Fibroblast of skin of right quadriceps (primary cell): ENCODE measurements at places on chromosomes 4 and X.

DNA sequence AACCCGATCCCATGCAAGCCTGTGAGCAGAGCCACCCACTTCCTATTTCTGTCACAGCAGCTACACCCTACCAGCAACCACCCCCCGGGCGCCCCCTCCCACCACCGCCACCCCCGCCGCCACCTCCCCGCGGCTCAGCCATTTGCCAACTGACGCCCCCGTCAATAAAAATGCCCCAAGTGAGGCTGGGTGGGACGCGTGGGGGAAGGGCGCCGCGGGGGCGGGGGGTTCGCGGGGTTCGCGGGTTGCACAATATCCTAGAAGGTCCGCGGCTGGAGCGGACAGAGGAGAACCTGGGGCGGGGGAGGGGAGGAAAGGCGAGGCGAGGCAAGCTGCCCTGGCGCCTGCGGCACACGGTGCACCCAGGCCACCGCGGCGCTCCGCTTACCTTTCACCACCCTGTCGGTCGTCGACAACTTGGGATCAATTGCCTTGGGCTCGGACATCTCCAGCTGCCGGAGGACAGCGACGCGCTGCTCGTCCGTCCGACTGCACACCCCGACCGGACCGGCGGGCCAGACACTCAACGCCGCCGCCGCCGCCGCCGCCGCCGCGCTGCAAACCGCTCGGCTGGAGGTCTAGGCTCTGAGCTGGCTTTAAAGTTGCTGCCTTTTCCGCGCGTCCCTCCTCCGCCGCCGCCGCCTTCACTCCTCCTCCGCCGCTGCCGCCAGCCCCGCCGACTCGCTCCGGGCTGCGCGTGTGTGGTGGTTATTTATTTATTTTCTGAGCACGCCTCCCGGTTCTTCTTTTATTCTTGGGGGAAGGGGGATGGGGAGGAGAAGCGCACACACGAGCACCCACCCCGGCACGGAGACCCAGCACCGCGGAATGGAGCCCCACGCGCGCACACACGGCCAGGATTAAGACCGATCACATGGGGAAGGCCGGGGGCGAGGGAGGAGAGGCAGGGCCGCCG lies 717 bp downstream of the PPP3CA start:
- peak; percentile 67 for DNase-seq

DNA sequence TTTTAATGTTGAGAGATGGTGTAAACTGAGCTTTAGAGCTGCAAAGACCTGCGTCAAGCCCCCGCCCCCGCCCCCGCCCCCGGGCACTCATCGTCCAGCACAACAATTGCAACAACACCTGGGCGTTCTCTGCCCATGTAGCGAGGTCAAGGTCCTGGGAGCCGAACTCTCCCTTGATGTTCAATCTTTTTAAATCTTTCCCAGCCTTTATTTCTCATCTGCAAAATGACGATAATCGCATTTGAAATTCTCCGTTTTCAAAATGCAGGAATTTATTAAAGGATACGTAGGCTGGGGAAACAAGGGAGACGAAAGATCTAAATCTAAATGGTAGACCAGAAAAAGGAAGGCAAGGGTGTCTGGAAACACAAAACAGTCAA lies 648 bp upstream of the MSMO1 start:
- no peak for DNase-seq

DNA sequence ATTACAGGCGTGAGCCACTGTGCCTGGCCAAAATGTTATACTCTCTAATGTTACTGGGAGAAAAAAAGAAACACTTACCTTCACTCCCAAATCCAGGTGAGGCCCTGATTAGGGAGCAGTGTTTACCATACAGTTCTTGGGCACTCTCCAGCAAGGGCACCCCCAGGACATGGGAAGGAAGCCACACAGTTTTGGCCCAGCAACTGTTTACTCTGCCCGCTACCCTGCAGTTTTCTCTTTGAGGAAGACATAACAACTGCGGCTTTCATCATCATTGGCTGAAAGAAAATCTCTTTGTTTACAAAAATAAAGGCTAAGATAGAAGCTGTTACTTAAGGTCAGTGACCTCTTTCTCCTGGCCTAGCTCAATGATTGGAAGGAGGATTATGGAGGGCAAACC lies 145.5 kb upstream of the DUSP21 start:
- no peak for DNase-seq

- no peak for DNase-seq
Observed at GRCh38 chr4:7191546-7192251, 639 bp upstream of the SORCS2 start.

GRCh38 chrX:11702420-11702819 lies 36.7 kb upstream of the ARHGAP6 start:
- DNase-seq = no peak

- DNase-seq = no peak
Observed at GRCh38 chr4:14659286-14659685, 343.0 kb upstream of the CPEB2 start.

DNA sequence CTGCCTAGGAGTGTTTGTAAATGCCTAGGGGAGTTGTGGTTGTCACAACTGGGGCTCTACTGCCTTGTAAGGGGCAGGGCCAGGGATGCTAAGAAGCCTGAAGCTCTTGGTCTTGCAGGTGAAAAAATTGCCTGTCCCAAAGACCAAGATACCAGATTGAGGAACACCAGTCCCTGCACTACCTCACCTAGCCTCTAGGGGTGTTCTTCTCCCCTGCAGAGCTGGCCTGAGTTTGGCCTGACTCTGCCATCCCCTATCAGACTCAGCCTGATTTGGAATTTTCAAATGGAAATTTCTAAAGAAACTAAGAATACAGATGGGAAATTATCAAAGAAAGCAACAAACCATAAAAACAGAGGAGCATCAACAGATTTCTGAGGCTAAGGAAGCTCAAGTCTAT lies 90.4 kb downstream of the ZC4H2 start:
- DNase-seq = no peak

DNA sequence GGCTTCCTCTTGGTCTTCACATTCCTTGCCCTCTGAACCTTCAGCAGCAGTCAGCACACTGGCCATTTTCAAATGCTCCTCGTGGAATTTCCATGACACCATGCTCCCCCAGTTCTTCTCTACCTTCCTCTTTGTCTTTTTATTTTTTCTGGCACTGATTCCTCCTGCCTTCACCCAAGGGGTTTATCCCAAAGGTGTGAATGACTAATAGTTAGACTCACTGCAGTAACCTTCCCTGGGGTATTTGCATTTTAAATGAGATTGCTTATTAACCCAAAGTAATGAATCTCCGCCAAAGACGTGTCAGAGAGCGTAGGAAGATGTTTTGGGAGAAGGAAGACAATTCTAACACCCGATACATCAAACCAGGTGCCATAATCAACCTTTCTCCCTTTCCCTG lies 36.2 kb downstream of the CD40LG start:
- DNase-seq = no peak

GRCh38 chr4:173518425-173519102 lies 11.5 kb downstream of the HAND2 start:
- peak; percentile 38 for DNase-seq

DNA sequence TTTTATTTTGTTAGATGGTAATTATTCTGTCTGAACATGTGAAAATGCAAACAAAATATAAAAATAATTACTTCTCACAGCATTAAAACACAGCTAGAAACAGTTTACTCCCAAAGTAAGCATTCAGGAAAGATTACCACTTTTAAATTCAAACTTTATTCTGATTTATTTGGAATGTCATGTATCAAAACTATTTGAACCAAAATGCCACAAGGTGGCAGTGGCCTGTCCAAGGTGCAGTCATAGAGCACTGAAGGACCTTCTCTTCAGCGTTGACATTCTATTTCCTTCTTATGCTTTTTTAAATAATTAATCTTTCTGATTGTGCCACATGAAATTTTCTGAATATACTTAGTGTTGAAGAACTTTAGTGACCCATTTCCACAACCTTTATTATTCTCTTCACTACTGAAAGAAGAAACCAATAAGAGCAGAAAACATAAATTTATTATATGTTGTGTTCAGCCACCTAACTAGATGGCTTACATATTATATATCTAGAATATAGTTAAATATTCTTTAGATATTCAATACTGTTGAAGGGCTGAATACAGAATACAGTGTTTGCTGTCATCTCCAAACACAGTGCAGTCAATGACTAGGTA lies 283.6 kb downstream of the CFAP299 start:
- DNase-seq = peak; percentile 9

DNA sequence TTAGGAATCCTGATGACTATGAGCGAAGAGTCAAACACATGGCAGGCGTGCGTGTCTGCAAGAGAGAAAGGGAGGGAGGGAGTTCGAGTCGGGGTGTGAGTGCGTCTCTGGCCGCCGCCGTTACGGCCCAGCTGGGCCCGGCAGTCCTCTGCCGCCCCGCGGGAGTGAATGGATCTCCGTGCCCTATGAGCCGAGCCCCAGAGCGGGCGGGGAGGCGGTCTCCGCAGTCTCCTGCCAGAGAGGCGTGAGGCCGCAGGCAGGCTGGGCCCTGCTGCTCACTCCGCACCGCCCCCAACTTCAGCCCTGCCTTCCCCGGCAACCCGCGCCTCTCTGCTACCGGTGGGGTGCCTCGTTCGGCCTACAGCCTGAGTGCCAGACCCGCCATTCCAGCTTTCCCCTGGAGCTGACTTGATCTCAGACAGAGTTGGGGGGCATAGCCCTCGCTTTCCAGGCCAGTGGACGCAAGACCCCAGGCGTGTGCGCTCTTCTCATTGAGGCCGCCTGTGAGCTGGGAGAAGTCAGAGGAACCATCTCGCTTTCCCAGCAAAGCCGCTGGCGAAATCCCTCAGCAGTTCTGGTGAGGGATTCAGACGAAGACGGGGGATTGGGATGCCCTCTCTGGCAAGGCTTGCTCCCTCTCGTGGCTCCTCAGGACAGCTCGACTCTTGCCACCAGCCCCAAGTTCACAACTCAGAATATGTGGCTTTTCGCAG lies 1.4 kb downstream of the SLC16A2 start:
- DNase-seq = peak; percentile 49
